Endothelial cell of umbilical vein (primary cell): ENCODE measurements at places on chromosomes 3 and 15.

GRCh38 chr3:31142139-31142538, 247.7 kb upstream of the GADL1 start:
- DNase-seq = no peak

DNA sequence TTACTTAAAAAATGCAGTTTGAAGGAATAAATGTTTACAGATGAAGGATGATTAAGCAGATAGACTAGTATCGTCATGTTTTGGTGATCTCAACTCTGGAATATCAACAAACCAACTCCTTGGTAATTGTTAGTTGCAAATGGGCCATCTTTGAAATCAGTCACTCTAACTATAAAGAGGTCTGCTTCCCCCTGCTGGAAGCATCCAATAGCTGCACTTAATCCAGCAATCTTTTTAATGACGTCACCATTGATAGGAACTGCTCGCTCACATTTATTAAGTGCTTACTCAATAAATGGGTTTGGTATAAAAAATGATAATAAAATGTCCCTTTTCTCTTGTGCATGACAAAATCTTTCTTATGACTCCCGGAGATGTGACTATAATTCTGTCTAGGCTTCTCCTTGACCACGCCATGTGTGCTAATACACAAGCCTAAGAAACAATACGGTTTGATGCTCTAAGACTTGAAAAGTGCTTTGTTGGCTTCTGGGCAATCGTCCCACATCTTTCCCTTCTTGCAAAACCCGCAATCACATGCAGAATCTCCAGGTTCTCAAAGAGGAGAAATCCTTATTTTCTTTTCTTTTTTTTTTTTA, 227.6 kb upstream of the POU1F1 start:
- peak; percentile 85 for DNase-seq

- peak; percentile 94 for DNase-seq
Measured at GRCh38 chr3:141370065-141370533, 1.8 kb downstream of the ZBTB38 start.

DNA sequence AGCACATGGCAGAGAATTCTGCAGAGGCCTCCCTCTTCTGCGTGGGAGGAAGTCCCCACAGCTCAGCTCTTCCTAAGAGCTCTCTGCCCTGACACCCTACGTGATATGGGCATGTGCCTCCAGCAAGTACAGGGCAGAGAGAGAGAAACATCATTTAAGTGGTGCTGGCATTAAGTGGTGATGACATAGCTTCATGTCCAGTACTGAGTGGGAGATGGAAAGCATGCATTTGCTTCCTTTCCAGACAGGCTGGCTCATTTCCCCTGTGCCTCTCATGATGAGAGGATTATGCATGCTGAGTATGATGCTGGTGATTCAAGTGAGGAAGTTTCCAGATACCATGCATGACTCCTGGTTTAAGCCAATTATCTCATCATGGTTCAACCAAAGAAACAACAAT, 26.9 kb downstream of the BFSP2 start:
- DNase-seq = no peak

DNA sequence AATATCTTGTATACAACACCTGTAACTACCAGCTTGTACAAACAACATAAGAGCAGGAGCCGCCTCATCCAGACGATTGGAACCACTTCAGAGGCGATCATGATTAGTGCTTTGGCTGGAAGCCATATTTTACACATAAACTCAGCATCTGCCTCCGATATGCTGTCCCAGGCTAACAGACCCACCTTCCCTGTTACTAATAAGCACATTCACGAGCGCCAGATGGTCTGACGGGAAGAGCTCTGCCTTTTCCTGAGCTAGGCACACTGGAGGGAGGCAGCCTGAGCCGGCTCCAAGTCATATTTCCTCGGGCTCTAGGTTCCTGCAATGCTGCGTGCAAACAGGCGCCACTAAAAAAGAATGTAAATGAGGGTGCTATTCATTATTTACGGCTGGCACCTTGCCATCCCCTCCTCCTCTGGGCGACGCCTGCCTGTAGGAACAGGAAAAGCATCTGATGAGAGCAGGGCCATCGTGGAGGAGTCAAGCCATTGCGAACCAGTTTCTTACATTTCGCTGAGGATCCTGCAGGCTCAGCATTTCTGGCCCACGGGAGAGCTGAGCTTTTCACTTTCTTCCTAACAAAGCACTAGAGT, 98.2 kb downstream of the ANXA2 start:
- DNase-seq = no peak

DNA sequence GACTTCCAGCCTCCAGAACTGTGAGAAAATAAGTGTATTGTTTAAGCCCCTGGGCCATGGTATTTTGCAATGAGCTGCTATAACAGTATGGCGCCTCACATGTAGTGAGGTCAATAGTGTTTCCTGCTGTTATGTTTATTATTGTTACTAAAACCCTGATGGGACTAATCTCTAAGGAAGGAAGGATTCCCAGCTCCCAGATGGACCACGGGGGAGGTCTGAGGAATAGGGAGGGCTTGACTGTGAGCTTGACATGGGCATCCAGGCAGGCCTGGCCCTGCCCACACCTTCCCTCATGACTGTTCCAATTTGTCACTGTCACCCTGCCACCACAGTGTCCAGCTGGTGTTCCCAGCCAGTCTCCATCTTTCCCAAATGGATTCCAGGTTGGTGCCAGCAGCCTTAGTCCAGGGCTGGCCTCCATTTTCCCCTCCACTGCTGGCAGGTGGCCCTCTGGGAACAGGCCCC, 14.5 kb upstream of the SLC41A3 start:
- no peak for DNase-seq

- no peak for DNase-seq
Measured at GRCh38 chr3:192855434-192855833, 62.2 kb downstream of the MB21D2 start.

- DNase-seq = no peak
Measured at GRCh38 chr3:52537726-52538421, 1.5 kb downstream of the UQCC5 start.

DNA sequence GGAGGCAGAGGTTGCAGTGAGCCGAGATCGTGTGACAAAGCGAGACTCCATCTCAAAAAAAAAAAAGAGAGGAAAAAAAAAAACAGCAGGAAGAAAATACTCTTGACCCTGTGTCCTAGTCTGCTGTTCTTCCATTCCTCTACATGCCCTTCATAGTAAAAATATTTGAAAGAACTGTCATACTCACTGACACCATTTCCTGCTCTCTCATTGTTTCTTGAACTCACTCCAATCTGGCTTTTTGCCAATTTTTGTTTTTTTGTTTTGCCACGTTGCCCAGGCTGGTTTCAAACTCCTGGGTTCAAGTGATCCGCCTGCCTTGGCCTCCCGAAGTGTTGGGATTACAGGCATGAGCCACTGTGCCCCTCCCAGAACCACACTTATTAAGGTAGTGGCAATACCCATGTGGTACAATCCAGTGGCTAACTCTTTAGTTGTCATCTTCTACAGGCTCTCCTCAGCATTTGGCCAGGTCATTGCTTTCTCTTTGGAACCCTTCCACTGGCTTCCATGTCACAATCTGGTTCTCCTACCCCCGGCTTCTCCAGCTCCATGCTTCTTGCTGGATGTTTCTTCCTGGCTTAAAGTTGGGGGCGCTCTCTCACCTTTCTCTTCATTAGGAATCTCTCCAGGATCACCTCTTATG, 238.2 kb upstream of the C2CD4B start:
- peak; percentile 11 for DNase-seq

DNA sequence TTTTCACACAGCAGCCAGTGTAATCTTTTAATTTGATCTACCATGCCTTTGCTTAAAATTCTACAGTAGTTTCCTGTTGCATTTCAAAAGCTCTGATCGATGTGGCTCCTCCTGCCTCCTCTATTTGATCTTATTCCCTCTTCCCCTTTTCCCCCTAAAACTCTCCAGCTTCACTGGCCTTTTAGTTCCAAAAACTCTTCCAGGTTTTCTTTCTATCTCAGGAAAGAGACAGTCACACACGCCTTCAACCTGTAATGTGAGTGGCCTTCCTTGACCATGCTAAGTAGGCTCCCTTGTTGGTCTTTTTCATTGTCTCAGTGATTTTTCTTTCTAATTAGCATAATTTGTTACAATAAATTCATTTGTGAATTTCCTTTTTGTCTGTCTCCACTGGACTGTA, 985 bp downstream of the TEX9 start:
- DNase-seq = no peak

DNA sequence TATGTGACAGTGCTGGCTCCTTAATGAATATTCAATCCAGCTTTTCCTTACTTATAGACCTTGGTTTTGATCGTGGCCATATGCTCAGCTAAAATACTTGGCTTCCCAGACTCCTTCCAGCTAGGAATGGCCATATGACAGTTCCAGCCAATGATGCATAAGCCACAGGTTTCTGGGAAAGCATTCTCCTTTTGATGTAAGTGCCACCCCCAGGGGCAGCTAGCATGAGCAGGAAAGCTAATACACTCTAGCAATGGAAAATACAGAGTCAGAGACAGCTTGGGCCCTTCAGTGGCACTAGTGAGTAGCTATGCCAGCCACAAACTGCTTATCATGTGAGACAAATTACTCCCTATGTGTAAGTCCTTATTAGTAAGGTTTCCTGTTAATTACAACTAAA, 26.7 kb downstream of the TBC1D2B start:
- peak; percentile 41 for DNase-seq

DNA sequence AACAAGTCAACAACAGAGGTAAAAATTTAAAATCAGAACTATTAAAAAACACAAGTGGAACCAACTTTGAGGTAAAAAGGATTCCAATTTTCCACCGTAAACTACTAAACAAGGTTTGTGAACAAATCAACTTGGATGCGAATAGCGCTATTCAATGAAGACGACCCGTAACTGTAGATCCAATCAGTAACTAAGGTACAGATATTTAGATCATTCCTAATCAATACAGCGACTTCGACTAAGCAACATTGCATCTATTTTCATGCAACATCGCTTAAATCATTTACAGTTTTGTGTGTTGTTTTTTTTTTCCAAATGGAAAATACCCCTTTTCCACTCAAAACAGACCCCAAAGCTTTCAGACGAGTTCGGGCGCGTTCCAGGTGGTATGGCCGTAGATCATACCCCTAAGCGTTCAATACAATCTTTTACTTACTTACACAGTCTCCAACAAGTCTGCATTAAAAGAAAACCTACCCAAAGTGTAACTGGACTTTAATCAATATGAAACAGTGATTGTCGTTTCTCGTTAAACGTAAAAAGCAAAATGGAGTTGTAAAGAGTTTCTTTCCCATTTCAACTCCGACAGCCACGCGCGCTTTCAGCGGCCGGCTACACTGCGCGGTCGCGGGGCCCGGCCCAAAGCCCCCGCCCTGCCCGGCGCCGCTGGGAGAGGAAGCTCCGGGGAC, 786 bp downstream of the RHOA start:
- peak; percentile 50 for DNase-seq

DNA sequence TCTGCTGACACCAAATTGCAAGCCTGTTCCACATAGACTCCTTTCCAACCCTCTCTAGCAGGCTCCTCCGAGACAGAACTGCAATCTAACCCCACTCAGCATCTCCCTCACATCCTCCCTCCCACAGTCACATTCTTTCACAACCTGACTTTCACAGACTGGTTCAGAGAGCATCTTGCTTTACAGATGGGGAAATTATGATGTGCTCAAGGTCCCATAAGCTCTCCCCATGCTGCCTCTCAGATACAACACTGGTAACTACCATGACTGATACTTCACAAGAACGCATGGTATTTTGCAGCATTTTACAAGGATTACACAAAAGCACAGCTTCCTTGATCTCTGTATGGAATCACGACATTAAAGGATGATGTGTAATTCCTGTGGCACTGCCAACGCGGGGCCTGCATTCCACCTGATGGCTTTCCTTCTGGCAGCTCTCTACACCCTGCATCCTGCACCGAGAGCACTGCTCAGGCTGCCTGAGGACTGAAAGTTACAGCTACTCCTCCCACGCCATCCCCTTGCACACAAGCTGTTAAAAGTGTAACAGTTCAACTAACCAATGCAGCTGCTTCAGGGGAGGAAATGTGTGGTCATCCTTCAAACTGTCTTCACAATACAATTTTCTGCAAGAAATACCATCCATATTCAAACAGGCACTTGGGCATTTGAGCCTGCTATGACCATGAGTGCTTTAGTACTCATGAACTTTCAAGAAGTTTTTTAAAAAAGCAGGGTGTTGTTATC, 27.6 kb downstream of the TBC1D2B start:
- DNase-seq = no peak

- no peak for DNase-seq
Measured at GRCh38 chr3:167094632-167095031, 285.5 kb downstream of the ZBBX start.

GRCh38 chr3:123399653-123400052, 49.2 kb downstream of the ADCY5 start:
- no peak for DNase-seq

DNA sequence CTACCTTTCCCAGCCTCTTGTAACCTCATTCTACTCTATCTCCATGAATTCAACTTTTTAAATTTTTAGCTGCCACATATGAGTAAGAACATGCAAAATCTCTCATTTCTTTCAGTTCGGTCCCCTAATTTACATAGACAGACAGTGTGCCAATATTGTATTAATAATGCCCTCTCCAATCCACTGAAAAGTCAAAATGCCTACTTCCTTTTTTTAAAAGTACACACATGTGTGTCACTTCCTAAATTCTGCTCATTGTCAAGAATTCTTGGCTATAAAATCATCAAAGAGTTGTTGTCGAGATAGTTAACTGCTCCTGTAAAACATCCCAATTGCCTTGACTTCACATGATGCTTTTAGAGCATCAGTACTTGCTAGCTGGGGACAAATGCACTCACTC, 84.2 kb upstream of the IL12A start:
- no peak for DNase-seq

GRCh38 chr3:185552358-185552877, at the start of gene LIPH:
Gene LIPH (minus strand): TSS chr3:185552588. CDS start chr3:185552471, 117 bp downstream.
- no peak for DNase-seq

- no peak for DNase-seq
Measured at GRCh38 chr3:178794711-178795110, 258.5 kb downstream of the KCNMB2 start.

GRCh38 chr3:69423463-69424155, 37.7 kb upstream of the FRMD4B start:
- DNase-seq = no peak

DNA sequence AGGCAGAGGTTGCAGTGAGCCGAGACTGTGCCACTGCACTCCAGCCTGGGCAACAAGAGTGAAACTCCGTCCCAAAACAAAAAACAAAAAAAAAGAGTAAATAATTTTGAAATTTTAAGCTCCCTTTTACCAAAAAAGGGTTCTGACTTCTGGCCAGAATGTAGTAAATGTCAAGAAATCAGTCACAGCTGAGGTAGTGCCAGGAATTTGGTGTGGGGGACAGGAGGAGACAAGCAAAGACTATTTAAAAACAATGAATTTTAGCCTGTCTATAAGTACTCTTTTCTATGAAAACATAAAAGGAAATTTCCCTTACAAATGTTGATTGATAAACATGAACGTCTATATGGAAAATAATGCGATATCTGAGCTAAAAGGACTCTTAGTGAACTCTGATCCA, 363.7 kb downstream of the FHIT start:
- no peak for DNase-seq
